OCI-M1 (cell line): ENCODE measurements at places on chromosomes 3 and 15.
A peak's percentile ranks its signal among the peaks of the same experiment; 100 is the strongest.

DNA sequence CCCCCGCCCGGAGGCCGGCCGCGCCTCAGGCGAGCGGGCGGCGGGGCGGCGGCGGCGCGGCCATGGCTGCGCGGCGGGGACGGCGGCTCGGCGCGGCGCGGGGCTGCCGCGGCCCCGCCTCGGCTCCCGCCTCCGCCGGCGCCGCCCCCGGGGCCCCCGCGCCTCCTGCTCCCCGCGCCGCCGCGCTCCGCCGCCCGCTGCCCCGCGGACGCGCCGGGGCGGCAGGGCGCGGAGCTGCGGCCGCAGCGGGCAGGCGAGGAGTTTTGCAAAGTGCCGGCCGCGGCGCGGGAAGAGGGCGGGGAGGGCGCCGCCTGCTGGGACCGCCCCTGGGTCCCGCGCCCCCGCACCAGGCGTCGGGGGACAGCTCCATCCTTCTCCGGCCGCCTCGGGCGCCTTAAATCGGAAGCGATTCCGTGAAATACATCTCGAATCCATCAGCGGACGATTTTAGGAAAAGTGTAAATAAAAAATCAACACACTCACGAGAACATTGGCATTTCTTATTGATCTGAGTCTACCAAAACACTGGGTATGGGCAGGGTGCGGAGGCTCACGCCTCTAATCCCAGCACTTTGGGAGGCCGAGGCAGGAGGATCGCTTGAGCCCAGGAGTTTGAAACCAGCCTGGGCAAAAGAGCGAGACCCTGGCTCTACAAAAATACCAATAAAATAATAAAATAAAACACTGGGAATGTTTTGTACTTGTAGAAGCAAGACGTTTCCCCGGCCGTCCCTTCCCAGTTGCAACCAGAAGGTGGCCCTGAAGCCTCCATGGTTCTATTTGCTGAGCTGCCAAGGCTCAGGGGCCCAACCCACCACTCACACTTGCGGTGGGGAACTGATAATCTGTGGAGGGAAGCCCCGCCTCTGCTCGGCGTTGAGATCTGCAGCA, 136.9 kb downstream of the NUP210 start:
- no peak for DNase-seq

GRCh38 chr3:74271541-74271940, 342.9 kb downstream of the CNTN3 start:
- DNase-seq = no peak

- peak; percentile 1 for DNase-seq
These were observed 193.7 kb downstream of the OTOL1 start for GRCh38 chr3:161690299-161690620.

DNA sequence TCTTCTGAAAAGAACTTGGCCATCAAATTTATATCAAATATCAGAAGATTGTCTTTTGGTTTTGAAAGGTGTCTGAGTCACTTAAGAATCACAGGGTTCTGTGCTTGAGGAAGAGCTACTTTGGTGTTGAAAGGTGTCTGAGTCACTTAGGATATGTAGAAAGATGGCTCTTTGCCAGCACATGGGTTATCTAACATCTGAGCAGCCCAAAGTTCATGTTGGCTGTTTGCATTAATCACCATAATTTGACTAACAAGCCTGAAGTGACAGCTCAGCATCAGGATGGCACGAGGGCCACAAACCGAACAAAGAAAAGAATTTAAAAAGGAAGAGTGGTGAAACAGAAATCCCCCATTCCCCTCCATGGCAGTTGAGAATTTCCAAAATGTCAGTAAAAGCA, 190.5 kb upstream of the CMC1 start:
- DNase-seq = no peak

DNA sequence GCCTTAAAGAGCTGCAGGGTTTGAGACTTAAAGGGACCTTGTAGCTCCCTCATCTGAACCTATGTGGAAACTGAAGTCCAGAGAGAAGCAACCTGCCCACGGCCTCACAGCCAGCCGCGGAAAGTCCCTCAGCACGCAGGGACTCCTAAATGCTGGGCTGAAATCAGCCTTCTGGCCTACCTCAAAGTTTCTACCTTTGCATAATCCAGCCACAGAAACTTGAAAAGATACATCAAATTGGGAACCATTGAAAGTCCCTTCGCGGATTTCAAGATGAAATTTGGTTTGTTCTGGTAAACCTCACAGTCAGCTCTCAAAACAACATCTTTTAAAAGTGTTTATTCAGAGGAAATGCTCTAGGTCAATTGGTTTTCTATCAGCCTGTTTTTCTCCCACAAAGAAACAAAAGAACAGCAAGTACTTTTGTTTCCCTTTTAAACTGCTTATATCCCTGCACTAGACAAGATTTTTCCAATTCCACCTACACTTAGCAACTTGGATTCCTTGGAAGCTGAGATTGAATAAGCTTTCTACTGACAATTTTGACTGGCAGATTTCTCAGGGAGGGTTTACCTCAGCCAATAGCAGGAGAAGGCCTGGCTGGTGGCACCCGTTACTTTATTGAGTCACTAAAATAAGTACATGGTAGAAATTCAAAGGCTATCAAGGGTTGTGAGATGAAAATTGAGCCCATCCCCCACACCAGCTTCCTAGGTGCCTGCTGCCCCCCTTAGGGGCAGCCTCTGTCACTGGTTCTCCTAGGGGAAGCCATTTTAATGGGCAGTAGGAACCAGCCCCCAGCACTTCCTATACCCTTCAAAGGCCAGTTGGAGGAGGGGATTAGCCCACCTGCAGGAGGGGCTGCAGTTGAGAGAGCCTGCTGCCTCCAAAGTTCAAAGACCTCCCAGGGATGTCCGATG, 171.2 kb downstream of the ADAMTS17 start:
- no peak for DNase-seq

GRCh38 chr3:171904829-171905228, 61.7 kb downstream of the TMEM212 start:
- no peak for DNase-seq

GRCh38 chr3:170679190-170679589, 93.3 kb upstream of the SLC7A14 start:
- DNase-seq = no peak

GRCh38 chr3:119326976-119327375, 32.8 kb downstream of the ARHGAP31 start:
- DNase-seq = no peak
